Activated CD4-positive, alpha-beta T cell treated with anti-CD3 and anti-CD28 coated beads, Interleukin-2, Interleukin-4, amounts not matched to agents 100 ng/mL and 50 ng/mL, durations not matched to agents 16 hours and 8 hours (primary cell): ENCODE measurements at places on chromosomes 5 and 9.

DNA sequence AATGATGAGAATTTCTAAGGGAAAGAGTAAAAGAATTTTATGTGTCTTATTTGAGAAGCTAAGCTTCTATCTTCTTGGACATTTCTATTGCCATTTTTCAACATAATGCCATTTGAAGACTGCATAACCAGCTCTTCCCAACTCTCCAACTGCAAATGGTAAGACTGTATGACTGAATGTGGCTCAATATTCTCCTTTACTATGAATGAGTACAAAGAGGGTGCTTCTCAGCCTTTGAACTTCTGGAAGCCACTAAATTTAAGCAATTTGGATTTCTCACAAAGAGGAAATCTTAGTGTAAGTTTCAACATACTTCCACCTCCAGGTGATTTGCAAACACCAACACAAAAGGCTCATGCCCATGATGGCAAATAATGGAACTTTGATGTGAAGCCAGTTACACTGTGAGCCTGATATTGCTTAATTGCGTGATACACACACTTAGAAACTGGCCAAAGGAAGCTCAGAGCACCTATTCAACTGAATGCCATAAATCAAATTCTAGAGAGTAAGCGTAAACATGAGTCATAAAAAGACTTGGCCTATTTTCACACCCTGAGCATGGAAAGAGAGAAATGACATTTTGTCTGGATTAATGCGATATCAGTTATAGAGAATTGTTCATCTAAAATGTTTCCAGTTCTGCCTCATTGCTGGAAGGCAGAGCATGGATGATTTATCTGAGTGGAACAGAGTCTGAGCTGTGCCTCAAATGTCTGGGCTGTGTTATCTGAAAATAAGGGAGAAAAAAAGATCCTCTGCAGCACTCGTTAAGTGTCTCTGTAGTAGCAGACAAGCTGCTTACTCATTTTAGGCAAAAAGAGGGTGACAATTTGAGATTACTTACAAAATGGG is 145.3 kb downstream of the PLK2 start:
- no peak for DNase-seq

DNA sequence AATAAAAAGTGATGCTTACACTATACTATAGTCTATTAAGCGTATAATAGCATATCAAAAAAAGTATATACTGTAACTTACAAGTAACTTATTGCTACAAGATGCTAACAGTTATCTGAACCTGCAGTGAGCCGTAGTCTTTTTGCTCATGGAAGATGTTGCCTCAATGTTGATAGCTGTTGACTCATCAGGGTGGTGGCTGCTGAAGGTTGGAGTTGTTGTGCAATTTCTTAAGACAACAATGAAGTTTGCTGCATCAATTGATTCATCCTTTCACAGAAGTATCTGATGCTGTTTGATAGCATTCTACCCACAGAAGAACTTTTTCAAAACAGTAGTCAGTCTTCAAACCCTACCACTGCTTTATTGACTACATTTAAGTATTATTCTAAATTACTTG is 7.8 kb upstream of the C9orf40 start:
- peak; percentile 21 for DNase-seq

DNA sequence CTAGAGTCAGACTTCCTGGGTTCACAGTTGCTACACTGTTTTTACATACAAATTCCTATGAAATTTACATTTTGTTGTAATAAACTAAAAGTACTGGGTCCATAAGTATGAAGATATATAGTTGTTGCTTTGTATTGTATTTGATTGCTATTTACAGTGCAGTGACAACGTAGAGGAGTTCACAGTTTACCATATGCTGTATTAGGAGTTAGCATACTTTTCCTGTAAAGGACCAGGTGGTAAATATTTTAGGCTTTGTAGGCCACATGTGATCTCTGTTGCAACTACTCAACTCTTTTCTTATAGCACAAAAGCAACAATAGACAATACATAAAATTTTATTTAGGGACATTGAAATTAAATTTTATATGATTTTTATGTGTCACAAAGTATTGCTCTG is 18.0 kb downstream of the PAM start:
- DNase-seq = no peak

- DNase-seq = no peak
Observed at GRCh38 chr9:27755846-27756245, 182.6 kb upstream of the C9orf72 start.

DNA sequence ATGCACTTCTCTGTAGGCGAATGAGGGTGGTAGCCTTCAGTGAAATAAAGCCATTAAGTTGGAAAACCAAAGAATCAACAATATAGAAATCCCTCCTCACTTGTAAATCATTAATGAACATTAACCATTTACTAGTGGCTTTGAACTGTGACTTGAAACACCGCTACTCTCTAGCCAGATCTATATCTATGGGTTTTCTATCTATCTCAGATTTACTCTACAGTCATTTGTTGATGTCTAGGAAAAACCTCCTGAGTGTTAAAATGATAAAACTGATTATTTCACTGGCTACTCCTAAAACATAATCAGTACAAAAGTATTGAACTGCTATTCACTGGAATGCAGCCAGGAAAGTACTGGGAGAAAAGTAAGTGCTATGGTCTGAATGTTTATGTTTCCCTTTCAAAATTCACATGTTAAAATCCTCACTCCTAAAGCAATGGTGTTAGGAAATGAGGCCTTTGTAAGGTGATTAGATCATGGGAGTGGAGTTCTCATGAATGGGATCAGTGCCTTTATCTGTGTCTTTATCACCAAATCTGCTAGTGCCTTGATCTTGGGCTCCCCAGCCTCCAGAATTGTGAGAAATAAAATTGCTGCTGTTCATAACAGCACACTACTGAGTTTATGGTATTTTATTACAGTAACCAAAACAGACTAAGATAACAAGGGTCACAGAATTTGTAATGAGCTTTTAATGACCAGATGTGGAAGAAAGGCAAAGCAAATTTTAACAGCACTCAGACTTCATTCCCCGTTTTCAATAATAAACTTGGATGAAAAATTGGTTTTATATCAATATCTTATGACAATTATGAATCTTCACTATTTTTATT is 8.6 kb upstream of the OXCT1 start:
- DNase-seq = no peak

DNA sequence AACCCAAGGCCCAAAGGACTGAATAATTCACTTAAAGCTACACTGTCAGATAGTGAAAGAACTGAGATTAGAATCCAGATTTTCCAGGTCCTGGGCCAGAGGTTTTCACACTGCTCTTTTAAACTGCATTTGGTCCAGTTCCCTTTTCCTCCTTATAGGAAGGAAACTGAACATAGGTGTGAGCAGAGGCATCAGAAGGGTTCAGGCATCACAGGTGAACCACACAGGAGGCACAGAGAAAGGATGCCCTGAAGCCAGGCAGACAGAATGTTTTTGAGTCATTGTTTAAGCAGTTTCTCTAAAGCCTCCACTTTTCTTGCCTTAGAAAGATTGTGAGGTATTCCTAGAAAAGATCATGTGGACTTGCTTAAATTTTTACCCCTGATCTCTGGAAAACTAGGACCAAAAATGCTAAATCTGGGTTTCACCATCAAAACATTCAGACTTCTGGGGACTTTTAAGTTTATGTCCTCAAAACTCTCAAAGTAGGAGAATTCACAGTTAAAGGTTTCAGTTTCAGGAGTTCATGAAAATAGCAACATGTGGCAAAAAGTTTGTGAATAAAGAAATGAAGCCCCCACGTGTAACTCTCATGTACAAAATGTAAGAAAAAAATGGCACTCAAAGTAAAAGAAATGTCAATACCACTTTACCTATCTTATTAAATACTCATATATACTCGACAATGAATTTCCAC is 386.1 kb downstream of the NTRK2 start:
- no peak for DNase-seq

GRCh38 chr5:68845131-68845530 is 248.7 kb upstream of the SLC30A5 start:
- DNase-seq = no peak

- no peak for DNase-seq
Observed at GRCh38 chr9:95024097-95024671, 293.3 kb downstream of the FANCC start.

GRCh38 chr9:120065151-120065550 is 514.8 kb downstream of the CDK5RAP2 start:
- DNase-seq = no peak
